Tibial artery (tissue), 4 donors: ENCODE measurements at places on chromosomes 5 and 9.

DNA sequence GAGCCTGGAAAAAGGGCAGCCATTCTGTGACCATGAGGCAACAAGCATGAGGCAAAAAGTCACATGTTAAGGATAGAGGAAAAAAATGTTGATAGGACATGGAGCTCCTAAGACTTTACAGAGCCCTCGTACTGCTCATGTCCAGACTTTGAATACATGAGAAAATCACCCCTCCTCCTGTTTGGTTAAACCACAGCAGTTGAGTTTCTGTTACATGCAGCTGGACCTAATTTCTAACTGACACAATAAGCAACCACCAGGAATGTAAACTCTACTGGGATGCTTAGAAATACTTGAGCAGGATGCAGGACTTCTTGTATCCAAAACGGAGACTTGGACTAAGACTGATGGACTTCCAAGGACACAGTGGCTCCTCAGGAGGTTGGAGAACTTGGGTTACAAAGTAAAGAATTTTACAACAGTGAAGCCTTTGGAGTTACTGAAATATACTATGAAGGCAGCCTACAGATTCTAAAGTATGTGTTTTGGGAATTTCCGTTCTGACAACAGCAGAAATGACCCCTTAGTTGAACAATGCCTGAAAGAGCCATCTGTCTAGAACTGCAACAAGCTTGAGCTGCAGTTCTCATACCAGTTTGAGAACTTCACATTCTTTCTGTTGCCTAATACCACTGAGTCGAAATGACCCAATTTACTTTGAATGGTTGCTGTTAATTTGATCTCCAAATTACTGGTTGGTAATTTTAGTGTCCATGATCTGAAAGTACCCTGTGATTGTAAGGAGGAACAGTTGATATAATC, 268.9 kb downstream of the PIK3R1 start:
- no peak for DNase-seq

- DNase-seq = no peak
Observed at GRCh38 chr5:109946610-109947009, 256.9 kb downstream of the MAN2A1 start.

DNA sequence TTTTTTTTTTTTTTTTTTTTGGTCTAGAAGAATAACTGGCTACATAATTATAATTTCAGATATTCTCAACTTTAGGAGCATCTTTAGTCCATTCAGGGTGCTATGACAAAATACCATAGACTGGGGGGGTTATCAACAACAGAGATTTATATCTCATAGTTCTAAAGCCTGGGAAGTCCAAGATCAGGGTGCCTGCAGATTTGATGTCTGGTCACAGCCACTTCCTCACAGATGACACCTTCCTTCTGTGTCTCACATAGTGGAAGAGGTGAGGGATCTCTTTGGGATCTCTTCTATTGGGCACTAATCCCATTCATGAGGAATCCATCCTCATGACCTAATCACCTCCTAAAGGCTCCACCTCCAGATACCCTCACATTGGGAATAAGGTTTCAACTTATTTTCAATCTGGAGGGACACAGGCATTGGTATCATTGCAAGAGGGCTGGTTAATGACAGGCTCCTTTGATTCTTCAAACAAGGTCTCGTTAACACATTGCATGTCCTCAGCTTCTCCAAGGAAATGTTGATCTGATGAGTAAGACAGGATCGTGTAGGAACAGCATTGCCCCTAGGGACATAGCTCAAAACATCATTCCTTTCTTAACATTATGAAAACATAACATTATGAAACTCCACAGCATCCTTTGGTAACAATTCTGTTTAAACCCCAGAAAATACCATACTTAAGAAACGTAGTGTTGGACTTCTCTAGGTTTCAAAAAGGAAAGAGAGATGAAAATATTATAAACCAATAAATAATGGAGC, 372.4 kb downstream of the SEMA5A start:
- DNase-seq = no peak

DNA sequence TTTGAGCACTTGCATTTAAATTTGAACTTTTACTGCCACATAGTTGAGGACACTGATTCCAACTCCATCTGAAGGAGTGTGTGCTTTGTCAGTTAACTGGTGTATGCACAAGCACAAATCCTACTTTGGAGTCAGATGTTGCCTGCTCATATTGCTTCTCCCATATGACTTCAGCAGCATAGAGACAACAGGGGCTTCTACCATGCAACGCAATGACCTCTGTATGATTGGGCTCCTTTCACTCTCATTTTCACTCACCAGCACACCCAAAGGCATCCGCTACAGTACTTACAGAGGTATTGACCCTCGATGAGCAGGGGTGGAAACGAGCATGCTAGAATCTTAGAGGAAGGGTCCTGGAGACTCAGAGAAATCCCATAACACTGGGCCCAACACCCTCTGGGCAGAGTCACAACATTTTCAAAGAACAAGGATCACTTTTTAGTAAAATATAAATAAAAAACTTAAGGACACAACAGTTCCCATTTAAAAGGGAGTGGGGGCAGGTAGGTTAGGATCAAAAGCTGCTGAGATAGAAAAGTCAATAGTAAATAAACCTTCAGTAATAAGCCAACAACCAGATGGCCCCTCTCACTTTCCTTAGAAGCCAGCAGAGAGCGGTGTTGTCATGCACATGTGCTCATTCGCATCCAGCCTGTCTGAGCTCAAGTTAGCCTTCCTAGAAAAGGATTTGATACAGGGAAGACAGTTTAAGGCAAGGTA, 203.8 kb downstream of the SNCAIP start:
- peak; percentile 69 for DNase-seq

- no peak for DNase-seq
Observed at GRCh38 chr5:149646564-149646963, 65.3 kb downstream of the ARHGEF37 start.

DNA sequence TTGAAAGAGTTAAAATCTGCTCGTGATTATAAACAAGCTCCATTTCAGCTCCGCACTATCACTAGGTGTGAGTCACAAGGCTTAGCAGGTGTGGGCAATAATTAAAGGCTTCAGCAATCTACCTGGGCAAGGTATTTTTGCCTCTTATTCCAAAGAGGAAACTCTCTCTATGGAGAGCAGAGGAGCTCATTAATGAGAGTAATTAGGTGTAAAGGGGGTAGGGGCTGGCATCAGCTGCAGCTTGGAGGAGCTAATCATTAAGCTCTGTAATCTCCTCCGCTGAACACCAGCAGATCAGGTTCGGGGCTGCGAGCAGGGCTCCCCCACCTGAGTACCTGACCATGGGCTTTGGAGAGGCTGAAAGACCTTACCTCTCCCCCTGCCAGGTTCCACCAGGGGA, 129.2 kb downstream of the CRB2 start:
- DNase-seq = no peak

GRCh38 chr5:143733665-143734455, 78.1 kb upstream of the HMHB1 start:
- DNase-seq = no peak

DNA sequence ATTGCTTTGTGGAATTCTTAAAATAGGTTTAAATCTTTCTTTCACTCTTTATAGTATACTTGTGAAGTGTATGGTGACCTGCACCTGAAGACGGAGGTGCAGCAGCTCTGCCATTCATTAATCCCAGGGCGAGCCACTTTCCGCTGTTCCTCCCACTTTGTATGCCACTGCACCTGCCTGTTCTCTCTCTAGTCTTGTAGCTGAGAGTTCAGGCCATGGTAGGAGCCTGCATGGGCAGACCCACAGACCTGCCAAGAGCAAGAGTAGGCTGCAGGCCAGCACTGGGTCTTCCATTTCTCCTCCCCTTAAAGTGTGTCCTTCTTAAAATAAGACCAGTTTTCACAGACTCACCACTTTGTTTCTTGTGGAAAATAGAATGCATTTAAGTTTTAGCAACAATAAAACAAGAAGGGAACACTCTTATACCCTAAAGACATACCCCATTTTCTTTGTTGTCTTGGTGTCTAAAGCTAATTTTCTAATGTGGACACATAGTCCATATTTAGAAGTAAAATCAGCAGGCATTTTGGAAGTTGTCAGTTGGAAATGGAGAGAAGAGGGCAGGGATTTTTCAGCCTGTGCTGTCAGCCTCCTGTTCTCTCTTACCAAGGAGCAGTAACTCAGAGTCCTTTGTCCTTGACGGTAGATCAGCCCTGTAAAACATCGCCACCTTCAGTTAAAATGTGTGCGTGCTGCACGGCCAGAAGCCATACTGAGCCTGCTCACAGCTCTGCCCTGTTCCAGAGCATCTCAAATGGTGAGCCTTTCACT, 103.2 kb downstream of the SNCAIP start:
- peak; percentile 70 for DNase-seq

DNA sequence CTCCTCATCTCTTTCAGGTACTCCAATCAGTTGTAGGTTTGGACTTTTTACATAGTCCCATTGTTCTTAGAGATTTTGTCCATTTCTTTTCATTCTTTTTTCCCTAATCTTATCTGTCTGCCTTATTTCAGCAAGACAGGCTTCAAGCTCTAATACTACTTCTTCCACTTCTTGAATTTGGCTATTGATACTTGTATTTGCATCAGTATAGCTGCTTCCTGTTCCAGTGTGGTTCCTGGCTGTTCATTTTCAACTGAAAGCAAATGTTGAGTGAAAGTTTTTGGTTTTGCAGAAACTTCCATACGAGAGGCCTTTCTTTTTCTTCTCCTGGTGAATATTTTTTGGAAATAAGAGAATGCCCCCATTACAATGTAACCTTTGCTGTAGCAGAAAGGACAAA, 12.0 kb upstream of the IFNA1 start:
- DNase-seq = no peak
